ENCODE measurements at places on chromosomes 16 and 17. TPM values are rescaled to one million over a fixed set of nuclear protein-coding genes. Genes with fewer than 3 reads are reported as not detected.

Gene SEPHS2
- total RNA-seq = 37.8 TPM

Gene PRKCB
- total RNA-seq = 57.5 TPM

Gene CDRT15
- not detected for total RNA-seq

Gene GUCY2D
- total RNA-seq = not detected

Gene MARF1
- total RNA-seq = 50.2 TPM

Gene PHOSPHO1
- not detected for total RNA-seq

Gene NECAB2
- not detected for total RNA-seq

Gene DUS2
- 29.5 TPM for total RNA-seq

Gene CLEC18C
- total RNA-seq = not detected

Gene CFAP119
- total RNA-seq = 1.7 TPM

Gene TBC1D3
- not detected for total RNA-seq

Measured in activated CD4-positive, alpha-beta T cell treated with anti-CD3 and anti-CD28 coated beads for 36 hours (primary cell).